ENCODE measurements at places on chromosomes 3 and 15.

GRCh38 chr15:50425219-50425618, 1.0 kb downstream of the USP8 start:
- no peak for DNase-seq

DNA sequence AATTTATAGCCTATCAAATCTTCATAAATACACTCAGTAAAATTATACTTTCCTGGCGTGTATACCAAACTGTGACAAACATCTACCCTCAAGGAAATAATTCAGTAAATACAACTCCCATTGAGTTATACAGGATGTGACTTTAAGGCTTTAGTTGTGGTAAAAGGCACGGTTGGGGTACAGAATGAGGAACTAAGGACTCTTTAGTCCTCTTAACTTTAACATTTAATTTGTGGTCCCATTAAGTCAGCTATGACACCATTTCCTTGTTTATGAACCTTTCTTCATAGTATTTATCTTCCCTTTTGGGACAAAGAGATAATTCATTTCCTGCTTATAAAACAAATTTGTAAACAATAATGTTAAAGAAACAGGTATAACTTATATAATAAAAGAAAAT, 30.2 kb downstream of the IFT80 start:
- DNase-seq: no peak

DNA sequence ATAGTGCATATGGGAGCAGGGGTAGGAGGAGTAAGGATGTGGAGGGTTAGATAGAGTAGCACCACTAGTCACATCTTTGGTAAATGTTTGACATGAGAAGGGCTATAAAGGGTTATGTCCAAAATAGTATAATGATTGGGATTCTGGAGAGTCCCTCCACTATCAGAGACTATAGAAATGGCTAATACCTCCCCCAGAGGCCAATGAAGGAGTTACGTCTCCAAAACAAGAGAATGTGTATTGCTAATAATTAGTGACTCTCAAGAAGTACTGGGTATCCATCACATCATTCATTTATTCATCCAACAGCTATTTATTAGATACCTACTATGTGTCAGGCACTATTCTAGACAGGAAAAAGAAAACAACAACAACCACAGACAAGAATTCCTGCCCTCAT, 203.7 kb upstream of the UMPS start:
- DNase-seq: no peak

DNA sequence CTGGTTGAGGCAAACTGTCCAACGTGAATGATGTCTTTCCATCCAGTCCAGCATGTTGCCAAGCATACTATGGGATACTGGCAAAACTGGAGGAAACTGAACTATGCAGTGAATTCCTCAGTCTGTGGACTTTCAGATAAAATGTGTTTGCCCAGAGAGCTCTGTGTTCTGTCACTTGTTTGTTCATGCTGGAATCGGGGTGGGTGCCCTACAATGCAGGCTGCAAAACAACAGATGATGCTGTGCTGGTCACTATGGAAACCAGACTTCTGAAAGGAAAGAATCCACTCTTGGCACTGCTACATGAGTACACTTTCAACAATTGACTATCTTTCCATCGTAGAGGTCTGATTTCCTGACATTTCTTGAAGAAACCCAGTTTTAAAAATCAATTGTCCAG, 272.5 kb upstream of the ARHGEF26 start:
- no peak for DNase-seq

GRCh38 chr3:127848131-127849129, 26.1 kb upstream of the MGLL start:
- no peak for DNase-seq

DNA sequence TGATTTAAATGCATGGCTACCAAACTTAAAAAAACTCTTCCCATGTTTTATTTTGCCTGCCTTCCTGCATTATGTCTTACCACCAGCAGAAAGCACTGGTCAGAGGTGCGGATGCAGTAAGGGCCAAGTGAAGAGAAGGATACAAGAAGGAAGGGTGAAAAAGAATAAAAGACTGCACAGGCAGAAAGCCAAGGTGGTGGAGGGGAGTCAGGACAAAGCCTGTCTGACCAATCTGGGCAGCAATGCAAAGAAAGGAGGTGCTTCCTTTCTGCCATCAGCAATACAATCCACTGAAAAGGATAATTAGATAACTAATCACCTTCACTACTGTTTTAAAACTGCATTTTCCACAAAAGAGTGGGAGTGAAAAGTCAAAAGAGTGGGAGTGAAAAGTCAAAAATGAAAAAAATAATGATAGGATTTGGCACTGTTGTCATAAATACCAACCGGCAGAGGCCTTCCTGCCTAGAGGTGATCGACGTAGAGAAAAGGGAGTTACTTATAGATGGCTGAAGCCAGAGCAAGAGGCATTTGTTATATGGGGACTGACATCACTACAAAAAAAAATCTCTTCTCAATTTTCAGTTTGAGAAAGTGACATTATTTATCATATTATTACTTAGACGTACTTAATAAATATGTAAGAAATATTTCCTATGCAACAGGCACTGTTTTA, 385.3 kb downstream of the TBC1D5 start:
- no peak for DNase-seq

DNA sequence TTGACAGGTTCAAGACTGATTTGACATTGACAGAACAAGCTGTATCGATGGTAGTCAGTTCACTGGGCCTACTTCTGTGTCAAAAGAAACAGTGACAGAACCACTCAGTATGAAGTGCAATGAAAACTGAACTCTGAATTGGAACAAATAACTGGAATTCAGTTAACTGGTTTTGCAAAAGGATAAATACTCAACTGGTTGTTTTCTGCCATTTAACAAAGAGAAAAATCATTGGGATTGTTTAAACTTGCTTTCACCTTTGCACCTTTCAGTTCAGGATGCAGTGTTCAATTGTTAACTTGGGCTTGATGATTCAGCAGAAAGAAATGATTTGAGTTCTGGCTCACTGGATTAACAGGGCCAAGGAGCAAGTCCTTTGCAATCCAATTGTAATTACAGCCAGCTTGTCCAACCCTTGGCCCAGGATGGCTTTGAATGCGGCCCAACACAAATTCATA, 4.9 kb downstream of the BTD start:
- no peak for DNase-seq

GRCh38 chr3:188401244-188401993, 247.5 kb downstream of the LPP start:
- no peak for DNase-seq

DNA sequence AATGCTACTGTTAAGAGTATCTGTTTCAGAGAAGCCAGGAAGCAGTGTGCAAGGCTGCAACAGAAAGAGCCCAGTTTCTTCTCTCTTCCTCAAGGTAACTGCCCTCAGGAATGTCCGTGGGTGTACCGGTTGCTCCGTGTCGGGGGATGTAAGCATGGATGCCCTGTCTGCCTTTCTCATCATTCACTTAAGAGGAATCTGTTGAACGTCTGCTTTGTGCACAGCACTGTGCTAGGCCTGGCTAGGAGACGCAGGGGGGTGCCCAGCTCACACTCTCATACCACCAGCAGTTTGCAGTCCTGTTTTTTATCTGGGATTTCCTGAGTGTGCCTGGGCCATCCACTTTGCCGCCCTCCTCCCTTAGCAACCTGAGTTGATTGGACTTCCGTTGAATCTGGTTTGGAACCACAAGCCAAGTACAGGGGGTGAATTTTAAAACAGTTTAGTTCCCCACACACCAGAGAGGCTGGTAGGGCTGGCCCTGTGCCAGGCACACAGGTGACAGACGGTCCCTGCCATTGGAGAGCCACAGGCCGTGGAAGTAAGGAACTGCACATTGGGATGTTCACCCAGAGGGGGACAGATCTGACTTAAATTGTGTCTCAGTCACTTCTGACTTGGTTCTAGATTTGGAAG, 11.2 kb downstream of the BOC start:
- DNase-seq: no peak

DNA sequence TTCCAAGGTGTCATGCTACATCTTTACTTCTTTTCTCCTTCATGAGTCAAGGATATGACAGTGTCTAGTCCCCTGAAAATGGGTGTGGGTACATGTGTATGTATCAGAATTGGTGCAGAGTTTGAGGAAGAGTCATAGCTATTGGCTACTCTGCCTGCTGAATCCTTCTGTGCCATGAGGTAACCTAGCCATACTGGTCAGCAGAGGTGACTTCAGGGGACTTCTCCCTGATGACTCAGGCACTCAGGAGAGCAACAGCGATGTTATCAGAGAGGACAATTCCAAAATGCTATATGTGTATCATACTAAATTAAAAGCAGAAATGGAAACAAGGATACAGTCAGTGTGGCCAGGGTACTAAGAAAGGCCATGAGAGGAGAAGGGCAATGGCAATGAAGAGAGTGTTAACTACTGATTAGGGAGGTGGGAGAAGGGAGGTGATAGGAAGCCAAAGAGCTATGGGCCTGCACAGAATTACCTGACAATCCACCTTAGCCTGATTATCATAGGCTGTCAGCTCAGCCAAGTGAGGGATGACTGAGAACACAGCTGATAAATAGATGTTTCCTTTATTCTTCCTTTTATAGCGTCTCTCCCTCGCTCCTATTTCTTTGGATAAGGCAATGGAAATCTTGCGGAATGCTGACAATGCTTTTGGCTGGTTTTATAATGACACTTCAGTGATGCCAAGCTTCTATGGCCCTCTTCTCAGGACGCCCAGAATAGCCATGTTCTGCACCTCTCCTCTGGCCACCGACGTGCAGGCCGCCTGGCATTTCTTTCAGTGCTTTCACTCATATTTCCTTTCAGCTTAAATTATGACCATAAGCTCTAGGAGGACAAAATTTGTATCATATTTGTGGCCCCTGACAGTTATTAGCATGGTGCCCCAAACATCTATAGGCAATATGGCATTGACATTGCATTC, 90.6 kb downstream of the FGF12 start:
- no peak for DNase-seq

- no peak for DNase-seq
These were observed 1.7 kb downstream of the ARPIN start for GRCh38 chr15:89910891-89911626.

- no peak for DNase-seq
These were observed 130.1 kb upstream of the BHLHE40 start for GRCh38 chr3:4849136-4849535.

GRCh38 chr15:101497484-101498034, 8.1 kb upstream of the PCSK6 start:
- DNase-seq: no peak

DNA sequence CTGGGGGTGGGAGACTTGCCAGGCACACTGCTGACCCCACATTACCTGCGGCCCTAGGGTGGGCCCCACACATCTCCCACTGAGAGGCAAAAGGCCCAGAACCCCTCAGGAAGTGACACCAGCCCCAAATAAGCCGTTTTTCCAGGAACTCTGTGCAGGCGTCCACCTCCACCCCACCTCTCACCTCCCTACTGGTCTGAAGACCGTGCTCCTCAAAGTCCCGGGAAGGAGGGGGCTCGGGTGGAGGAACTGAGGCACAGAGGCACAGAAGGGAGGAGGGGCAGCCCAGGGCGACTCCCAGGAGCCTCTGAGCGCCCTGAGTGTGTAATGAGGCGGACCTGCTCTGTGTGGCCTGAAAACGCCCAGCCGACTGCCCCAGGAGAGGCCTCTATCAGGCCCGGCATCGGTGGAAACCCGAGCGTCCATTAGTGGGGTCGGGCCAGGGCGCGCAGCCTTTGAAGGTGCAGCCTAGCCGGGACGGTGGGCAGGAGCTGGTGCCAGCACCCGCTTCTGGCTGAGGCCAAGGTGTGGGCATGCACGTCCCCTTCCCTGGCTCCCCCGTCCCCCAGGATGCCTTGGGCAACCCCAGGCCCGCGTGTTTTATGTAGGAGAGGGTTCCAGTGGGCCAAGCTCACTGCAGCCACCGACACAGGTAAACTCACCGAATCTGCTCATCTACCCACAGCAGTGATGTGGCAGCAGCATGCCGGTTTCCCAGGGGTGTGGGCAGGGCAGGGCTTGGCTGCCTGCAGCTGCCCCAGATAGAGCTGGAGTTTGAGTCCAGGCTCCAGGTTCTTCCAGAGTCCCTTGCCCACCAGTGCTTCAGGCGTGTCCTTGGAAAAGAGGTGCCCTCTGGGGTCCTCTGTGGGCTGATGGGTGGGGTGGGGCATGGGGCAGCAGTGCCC, 55.8 kb downstream of the DNAJB8 start:
- no peak for DNase-seq

GRCh38 chr3:183159333-183159732, 3.2 kb downstream of the LAMP3 start:
- DNase-seq: no peak

DNA sequence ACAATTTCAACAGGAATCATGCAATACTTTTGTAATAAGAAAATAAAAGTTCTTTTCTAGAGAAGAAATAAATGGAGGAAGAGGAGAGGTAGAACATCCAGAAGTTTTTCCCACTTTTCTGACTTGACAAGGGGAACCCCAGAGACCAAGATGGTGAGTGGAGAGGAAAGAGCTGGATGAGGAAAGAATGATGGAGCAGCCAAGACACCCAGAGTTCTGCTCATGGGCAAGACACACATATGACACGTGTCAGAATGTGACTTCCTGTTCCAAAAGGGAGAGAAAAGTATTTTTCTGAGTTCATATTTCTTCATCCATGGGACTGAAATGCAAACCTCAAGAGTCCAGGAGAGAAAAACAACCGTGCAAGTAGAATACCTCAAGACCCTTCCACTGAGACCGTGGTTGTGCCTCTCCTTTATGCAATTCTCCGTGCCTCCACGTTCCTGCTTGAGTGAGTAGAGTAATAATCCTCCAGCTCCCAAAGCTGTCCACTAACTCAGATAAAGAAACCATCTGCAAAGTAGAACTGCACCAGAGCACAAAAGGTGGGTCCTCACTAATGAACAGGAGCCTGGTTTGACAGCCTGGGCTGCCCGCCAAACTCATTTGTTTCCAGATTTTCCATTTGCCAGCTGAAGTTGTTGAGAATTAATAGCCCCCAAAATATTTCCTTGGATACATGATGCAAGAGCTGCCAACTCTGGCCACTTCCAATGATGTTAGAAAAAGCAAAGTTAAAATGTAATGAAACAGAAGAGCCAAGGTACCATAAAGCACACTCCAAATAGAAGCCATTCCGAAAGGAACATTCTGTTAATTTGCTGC, 272.6 kb upstream of the IGF1R start:
- DNase-seq: no peak

DNA sequence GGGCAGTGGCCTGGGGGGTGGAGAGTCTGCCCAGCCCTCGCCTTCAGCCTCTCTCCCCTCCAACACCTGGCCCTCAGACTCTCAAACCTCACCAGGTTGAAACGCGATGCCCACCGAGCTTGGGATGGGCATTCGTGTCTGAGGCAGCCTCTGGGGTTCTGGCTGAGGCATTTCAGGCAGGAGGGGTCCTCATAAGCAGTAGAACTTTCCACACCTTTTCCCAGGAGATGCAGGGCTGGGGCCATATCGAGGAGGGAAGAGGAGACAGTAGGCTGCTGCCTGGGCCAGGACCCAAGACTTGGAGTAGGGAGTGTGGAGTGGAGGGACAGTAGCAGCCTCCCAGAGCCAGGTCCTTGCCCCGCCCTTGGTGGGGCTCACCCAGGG, 24.6 kb downstream of the ACAA1 start:
- DNase-seq: no peak

DNA sequence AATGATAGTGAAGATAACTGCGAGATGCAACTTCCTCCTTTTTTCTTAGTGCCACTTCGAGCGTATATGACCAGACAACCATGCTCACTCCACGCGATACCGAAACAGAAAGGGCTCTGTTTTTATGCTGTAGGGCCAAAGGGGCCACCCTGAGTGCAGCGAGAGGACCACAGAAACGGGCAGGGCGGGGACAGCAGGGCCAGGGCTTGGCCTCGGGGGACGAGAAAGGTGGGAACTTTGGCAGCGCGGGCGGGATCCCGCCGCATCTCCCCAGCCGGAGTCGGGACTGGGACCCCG, 483 bp downstream of the VPS13C start:
- no peak for DNase-seq

All from NCI-H1436 treated with DMSO at 0.1 percent for 48 hours (cell line).